ENCODE measurements at places on chromosomes 12 and 14. TPM values are rescaled to one million over a fixed set of nuclear protein-coding genes. Genes with fewer than 3 reads are reported as not detected.

Gene C14orf119
- 110 TPM for polyA plus RNA-seq

DNA sequence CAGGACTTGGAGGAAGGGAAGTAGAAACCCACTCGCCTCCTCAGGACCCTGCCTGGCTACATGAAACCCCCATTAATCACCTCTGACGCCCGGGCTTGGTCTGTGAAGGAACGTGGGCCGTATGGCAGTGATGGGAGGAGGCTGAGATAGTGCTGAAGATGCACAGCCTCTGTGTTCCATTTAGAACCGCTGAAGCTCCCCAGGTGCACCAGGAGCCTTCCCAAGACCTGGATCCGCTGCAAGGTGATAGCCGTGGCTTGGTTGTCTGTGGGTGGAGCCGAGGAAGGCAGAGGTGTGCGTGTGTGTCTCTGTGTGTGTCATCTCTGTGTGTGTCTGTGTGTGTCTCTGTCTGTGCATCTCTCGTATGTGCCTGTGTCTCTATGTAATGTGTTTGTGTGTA, 293.1 kb downstream of the CACNA1C start:
- H3K27me3 ChIP-seq = no peaks in the 10 kb centered on the region
- peaks cover 55% of the 10 kb centered on the region for H3K4me1 ChIP-seq
- no peak for DNase-seq
- no peak overlapping the region for H3K4me3 ChIP-seq
- no peak overlapping the region for H3K27ac ChIP-seq

- H3K36me3 ChIP-seq = no peaks in the 10 kb centered on the region
- peak; percentile 70 for DNase-seq
- H3K4me1 ChIP-seq = peaks cover 38% of the 10 kb centered on the region
- no peaks in the 10 kb centered on the region for H3K27me3 ChIP-seq
These were observed 123.3 kb upstream of the MED13L start for GRCh38 chr12:116400636-116401372.

- no peak for DNase-seq
- H3K27ac ChIP-seq = no peak overlapping the region
- H3K4me1 ChIP-seq = no peaks in the 10 kb centered on the region
- H3K4me3 ChIP-seq = no peak overlapping the region
These were observed 136.8 kb upstream of the PTPRB start for GRCh38 chr12:70774055-70774454.

Measured in CD14-positive monocyte (primary cell).